Mammary epithelial cell (primary cell): ENCODE measurements at places on chromosomes 4 and X.

- no peak for DNase-seq
These were observed 236.5 kb downstream of the PARM1 start for GRCh38 chr4:75169427-75169826.

GRCh38 chr4:80921441-80921840 is 109.1 kb upstream of the BMP3 start:
- no peak for DNase-seq

DNA sequence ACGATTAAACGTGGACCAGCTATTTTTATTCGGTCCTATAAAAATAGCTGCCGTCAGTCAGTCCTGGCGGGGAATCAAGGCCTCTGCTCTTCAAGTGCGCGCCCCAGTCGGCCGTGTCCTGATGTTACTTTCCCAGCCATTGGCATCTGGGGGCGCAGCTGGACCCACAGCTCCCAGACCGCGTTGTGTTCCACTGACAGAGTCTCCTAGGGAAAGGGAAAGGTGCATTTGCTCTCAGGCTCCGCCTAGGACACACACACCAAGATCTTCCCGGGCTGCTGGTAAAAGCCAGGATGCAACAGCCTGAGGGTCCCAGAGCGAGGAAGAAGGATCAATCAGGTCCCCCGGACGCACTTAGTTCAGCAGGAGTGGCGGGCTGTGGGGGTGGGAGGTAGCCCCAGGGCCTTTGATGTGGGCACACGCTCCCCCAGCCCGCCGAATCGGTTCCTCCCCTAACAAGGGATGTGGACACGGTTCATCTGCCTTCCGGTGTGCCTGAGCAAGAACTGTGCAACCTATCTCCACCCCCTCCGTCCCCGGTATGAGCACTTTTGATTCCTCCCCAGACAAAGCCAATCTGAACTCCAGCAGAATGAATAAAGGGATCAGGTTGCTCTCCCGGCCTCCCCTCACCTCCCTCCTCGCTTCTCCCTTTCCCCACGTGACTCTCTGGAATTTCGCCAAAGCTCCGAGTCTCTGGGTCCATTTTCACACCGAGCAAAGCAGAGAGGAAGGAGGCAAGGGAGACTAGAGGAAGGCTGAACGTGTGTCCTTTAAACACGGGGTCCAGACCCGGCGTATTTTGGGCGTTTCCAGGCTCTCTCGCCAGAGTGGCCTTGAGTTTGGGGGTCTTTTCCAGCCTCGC is 626 bp upstream of the FRAS1 start:
- peak; percentile 83 for DNase-seq

- no peak for DNase-seq
These were observed 638.1 kb upstream of the BOD1L1 start for GRCh38 chr4:14265651-14266050.

DNA sequence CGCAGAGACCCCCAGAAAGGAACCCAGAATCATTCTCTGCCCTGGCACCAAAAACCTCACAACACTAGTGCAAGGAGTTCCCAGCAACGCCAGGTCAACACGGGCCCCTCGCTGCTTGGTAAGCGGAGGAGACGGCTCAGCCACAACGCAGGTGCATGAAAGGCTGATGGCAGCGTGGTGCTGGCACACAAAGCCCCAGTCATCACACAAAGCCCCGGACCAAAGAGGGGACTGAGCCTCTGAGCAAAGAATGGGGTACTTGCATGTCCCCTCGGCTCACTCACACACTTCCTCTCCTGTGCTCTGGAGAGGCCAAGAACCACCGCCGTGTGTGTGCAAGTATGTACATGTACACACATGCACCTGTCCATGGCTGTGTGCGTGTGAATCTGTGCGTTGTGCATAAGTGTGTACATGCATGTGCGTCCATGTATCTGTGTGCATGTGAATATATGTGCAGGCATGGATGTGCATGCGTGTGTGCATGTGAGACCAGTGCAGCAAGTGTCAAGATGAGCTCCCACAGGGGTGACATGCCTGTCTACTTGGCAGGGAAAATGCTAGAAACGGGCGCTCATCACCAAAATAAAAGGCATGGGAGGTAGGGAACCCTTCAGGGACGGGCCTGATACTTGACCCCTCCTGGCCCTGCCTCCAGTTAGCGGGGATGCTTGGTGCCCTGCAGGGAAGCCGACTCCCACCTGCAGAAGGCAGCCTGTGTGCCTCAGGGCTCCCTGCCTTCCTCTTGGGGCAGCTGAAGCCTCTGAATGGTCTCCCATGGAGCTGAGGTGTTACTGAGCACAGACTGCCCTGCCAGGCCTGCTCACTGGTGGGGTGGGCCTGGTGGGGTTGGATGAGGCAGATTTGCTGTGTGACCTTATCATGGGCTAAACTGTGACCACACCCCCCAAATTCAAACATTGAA is 60.4 kb downstream of the ZFYVE28 start:
- no peak for DNase-seq

GRCh38 chrX:67610282-67610681 is 66.5 kb downstream of the AR start:
- no peak for DNase-seq

- DNase-seq = no peak
These were observed 207.2 kb downstream of the ARAP2 start for GRCh38 chr4:36037127-36037526.

GRCh38 chr4:89509708-89510281 is 202.2 kb upstream of the GPRIN3 start:
- DNase-seq = peak; percentile 85

GRCh38 chr4:5497489-5497888 is 210.9 kb downstream of the EVC2 start:
- no peak for DNase-seq

DNA sequence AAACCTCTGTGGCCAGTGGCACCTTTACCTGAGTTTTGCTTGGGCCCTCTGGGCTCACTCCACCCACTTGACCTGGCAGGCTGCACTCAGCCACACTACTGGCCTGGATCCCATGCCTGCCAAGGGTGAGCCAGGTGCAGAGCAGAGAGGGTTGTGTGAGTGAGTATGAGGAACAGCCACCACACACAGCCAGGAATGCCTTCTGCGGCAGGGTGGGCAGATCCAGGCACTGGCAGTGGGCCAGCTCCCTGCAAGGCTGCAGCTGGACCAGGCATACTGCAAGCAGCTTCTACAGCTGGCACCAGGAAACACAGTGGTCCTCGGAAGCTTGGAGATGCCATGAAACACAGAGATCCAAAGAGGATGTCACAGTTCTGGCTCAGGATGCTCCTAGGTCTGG is 570.1 kb upstream of the ACTRT1 start:
- no peak for DNase-seq

GRCh38 chr4:74920704-74921103 is 12.2 kb upstream of the PARM1 start:
- DNase-seq = no peak

GRCh38 chrX:27966492-27966891 is 14.8 kb downstream of the DCAF8L1 start:
- DNase-seq = peak; percentile 29

GRCh38 chr4:139934057-139934707 is 219.8 kb downstream of the MAML3 start:
- DNase-seq = no peak

- DNase-seq = no peak
These were observed 465.1 kb downstream of the PDHA2 start for GRCh38 chr4:96305030-96305429.

DNA sequence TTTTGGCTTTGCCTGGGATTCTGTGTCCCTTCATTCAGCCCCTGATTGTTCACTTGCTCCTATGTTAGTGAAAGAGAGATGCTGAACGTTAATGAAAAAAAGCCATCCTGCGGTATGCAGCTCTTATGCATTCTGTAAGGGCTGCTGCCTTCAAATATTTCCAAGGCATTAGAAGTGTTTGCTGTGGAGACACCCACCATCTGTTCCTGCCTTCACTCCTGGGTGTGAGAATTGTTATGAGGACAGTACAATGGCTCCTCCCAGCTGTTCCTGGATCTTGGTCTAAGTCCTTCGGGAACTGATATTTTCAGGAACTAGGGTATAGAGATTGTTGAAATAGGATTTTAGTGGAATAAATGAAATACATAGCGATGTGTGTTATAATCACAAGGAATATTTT is 427.1 kb upstream of the FAM47C start:
- no peak for DNase-seq

DNA sequence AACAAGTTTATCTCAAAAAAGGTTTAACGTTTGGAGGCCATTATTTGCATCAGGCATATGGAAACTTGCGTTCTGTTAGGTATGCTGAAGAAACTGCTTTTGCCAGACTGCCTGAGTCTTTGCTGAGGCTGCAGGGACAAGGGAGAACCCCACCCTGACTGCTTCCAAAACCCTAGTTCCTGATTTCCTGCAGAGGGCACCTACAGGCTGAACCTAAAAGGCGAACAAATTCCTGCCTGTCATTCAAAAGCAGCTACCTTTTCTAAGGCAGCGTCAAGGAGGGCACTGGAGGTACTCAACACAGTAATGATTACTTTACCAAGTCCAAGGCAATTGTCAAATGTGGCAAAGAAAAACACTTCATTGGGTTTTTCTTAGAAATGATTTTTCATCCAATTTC is 578 bp upstream of the CORIN start:
- no peak for DNase-seq

- DNase-seq = peak; percentile 56
These were observed 54.9 kb downstream of the STOX2 start for GRCh38 chr4:183960046-183960420.

DNA sequence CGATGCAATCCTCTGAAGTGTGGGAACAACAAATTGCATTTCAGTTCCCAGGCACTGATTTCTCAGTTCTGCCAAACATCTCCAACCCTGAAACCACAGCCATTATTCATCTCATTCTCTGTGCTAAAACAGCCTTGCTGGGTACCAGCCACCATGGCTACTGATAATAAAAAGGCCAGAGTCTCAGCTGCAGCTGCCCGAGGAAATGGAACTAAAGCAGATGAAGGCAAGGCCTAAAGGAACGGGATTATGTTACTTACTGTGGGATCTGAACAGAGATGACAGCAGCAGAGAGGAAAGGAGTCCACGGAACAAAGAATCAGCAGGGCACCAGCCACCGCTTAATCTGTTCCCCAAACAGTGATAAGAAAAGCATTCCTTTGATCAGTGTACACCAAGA is 155.7 kb downstream of the PAPSS1 start:
- no peak for DNase-seq

- DNase-seq = no peak
These were observed 96.2 kb upstream of the KLHL13 start for GRCh38 chrX:118212817-118213183.

DNA sequence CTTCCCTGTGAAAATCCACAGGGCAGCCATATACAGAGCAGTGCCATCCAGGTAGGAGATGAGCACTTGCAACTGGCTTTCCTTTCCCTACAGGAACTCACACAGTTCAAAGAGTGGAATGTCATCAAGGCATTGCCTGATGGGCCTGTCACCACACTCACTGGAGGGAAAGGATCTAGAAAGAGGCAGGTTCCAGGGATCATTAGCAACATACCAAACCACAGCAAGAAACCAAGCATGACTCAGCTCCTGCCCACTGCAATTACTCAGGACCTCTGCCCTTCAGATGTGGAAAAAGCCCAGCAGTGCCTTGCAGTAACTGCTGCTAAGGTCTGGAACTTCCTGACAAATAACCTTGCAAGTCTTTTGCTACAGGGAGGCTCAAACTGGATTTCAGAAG is 101.2 kb downstream of the ZNF674 start:
- DNase-seq = peak; percentile 85
